ENCODE measurements at places on chromosomes 7 and 10.

- DNase-seq = no peak
Observed at GRCh38 chr7:117781707-117782106, 91.5 kb downstream of the CTTNBP2 start.

GRCh38 chr7:94130716-94131115 lies 126.6 kb upstream of the BET1 start:
- DNase-seq = no peak

GRCh38 chr10:65861249-65861648 lies 1064.6 kb upstream of the LRRTM3 start:
- DNase-seq = no peak

DNA sequence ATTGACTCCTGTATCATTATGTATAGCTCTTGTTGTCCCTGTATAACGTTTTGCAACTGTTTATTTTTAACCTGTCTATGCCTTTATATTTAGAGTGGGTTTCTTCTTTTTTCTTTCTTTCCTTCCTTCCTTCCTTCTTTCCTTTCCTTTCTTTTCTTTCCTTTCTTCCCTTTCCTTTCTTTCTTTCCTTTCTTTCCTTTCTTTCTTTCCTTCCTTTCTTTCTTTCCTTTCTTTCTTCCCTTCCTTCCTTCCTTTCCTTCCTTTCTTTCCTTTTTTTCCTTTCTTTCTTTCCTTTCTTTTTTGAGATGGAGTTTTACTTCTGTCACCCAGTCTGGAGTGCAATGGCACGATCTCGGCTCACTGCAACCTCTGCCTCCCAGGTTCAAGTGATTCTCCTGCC lies 5.9 kb downstream of the JAKMIP3 start:
- no peak for DNase-seq

GRCh38 chr7:1624999-1625927 lies 44.8 kb upstream of the ELFN1 start:
- DNase-seq = no peak

DNA sequence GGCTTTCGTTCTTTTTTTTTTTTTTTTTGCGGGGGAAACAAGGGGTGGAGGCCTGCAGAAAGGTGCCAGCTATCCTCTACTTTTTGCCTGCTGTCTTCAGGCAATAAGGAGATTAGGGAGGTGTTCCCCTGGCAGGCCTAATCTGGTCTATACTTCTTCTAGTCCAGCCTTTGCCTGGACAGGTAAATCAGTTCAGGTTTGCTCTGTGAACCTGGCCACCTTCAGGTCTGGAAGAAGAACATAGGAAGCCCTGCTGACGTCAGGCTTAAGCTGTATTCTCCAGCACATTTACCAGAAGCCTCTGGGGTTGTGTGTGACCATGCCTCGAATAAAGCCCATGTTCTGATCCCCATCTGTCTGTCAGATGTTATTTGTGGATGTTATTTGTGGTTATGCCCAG lies 115.4 kb downstream of the SDK1 start:
- no peak for DNase-seq

GRCh38 chr10:85641479-85642009 lies 725.1 kb downstream of the GRID1 start:
- no peak for DNase-seq

DNA sequence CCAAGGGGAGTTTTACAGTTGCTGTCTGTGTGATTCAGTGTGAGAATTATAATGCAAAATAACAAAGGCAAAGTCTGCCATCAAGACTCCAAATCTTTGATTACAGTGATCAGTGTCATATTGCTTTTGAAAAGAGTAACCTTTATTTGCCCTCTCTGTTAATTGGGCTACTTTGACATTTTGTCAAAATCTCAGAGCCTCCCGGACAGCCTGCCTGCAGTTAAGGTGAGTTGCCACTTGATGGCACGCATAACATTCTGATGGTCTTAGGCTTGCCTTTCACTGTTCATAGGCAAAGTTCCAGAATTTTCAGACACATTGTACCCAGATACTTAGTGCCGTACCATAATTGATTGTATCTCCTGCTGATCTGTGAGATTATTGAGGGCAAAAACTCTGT lies 253.5 kb downstream of the ABCA13 start:
- DNase-seq = peak; percentile 75

DNA sequence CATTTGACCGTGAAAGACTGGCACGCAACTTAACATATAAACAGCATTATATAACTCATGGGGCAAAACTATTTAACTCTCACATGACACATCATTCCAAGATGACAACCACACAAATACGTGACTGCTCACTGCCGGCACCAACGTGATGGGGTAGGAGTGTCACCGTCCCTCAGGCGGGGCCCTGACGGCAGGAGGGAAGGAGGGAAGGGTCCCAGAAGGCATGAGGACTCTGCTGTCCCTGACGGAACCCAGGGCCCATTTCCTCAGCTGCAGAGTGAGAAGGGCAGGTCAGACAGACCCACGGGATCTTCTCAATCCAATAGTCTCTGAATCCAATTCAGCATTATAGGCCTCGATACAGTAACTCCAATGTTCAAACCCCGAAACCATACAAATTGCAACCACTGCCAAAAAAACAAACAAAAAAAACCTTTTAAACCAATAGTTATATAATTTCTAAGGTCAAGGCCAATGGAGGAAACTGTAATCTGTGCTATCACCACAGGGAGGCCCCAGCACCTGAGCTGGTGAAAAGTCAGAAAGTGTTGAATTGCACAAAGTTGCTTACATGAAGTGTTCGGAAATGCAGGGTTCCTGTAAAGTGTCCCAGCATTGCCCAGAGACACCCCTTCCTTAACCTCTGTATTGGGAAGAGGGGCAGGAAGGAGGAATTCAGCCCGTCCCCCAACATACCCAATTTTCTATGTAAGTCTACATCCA lies 137.4 kb downstream of the TNS3 start:
- no peak for DNase-seq

DNA sequence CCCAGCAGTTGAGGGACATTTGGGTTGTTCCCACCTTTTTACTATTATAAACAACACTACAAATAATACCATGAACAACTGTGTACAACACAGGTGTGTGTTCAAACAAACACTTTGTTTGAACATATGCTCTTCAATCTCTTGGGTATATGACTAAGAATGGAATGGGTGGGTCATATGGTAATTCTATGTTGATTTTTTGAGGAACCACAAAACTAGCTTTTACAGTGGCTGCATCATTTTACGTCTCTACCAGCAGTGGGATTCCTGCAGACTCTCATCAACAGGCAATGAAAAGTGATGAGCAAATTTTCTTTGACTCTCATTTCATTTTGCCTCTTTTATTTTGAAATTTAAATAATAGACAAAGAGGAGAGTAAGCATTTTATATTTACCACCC lies 116.9 kb upstream of the KLF14 start:
- no peak for DNase-seq

DNA sequence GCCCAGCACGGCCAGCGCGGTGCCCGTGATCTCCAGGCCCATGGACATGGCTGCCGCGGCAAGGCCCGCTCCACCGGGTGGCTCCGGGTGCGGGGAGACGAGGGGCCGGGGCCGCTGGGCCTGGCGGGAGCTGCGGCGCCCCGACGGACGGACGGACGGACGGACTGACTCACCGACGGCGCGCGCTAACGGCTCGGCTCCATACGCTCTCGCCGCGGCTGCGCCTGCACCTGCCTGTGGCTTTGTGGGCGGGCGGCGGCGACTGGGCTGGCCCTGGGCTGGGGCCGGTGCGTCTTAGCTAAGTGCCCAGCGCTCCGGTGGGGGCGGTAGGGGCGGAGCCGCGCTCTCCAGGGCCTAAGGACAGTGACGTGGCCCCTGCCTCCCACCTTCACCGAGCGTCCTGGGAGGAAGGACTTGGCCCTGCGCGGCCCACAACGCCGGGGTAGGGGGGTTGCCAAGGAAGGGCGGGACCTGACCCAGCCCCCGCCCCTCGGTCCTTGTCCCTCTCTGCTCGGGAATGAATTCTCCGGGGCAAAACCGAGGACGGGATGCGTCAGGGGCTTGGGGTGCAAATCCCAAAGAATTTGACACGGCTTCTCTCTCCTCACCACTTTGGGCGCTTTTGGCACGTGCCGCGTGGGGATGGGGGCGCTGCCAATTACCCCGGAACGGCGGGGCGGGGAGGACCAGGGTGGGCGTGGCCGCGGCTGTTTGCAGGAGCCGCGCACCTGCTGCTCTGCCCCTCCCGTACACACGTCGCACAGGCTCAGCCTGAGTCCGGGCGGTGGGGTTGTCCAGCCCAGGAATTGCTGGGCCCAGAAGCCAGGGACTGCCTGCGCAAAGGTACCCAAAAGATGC lies at the start of gene CLDN3:
Gene CLDN3, minus strand, starts transcription at position 269 of the 858 bp plus-strand sequence. Its CDS starts 221 bp downstream, at position 48.
- peak; percentile 82 for DNase-seq

GRCh38 chr7:15886626-15887025 lies 200.1 kb upstream of the MEOX2 start:
- no peak for DNase-seq

DNA sequence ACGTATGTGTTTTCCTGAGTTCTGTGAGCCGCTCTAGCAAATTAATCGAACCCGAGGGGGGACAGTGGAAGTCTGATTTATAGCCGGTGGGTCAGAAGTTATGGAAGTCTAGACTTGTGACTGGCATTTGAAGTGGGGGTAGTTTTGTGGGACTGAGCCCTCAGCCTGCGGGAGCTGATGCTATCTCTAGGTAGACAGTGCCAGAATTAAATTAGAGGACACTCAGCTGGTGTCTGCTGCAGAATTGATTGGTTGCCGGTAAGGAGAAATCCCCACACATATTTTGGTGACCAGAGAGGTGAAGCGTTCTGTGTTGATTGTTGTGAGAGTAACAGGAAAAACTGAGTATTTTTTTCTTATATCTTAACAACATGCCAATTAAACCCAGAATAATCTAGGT lies 143.8 kb upstream of the ADCY1 start:
- no peak for DNase-seq

DNA sequence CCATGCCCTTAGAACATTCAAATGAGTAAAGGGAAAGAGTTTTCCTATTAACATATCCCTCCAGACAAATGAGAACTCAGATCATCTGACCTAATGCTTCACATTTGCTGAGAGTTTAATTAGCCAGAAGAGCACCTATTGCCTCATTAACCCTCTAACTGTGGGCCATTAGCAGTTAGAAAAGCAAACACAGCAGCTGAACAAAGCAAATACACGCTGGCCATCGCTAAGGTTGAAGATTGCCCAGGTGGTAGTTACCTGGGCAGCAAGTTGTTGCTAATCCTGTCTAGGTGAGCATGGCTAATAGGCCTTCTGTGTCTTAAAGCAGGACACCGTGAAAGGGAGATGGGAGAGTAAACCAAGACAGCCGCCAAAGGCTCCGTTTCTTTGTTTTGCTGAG lies 49.9 kb upstream of the UCN3 start:
- peak; percentile 7 for DNase-seq

DNA sequence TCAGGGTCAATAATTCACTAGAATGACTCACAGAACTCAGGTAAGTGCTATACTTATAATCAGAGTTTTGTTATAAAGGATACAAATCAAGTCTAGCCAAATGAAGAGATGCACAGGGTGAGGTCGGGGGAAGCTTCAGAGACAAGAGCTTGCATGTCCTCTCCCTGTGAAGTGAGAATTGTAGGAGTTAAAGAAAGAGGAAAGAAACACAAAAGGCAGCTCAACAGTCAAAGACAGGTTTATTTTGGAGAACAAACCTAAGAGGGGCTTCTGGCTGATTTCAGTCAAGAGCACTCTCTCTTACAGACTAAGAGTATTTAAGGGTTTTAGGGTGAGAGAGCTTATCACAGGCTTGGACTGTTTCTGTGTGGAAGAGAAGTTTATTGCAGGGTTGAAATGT lies 600.5 kb upstream of the C7orf33 start:
- DNase-seq = no peak

DNA sequence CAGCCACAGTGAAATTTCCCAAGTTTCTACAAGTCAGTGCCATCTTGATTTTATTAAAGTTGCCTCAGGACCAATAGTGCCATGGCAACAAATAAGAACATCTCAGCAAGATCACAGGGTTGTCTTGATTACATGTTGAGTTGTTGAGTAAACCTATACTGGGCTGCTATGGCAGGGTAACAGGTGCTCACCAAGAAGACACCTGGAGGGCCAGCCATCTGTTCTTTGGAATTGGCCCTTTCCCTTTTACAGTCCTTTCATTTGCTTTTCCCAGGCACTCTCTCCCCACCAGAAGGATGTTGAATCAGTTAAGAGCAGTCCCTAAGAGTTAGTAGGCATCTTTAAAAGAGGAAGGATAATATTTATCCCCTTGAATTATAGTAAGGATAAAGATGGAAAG lies 582.0 kb downstream of the TNS3 start:
- no peak for DNase-seq

DNA sequence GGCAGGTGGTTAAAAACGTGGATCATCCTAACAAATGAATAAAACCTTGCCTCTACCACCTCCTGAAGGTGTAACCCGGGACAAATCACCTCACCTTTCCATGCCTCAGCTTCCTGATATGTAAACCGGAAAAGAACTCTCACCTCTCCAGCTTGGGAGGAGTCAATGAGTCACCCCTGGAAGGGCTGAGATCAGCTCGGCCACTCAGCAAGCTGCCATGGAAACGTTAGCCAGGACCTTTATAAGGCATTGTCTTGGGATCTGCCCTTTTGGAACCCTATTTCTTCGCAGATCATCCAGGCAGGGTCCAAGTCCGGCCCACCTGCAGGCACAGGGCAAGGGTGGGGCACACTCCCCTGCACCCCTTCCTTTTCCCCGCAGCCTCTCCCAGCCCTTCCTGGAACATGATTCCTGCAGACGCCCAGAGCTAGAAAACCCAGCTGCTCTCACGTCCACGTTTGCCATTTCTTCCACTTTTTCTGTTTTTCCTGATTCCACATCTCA lies 81.6 kb upstream of the PFKP start:
- no peak for DNase-seq

DNA sequence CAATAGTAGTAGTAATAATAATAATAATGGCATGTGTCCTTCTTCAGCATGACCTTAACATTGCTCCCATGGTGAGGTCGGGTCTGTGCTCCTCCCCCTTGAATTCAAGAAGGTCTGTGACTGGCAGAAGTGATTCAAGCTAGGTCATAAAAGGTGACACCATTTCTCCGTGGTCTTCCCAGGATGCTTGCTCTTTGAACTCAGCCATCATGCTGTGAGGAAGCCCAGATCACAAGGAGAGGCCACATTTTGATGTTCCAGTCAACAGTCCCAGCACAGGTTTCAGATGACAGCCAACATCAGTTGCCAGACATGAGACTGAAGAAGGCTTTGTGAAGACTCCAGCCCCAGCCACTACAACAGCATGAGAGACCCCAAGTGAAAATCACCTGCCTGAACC lies 83.9 kb downstream of the SEPTIN14 start:
- no peak for DNase-seq

GRCh38 chr10:93897070-93897780 lies 3.4 kb downstream of the SLC35G1 start:
- DNase-seq = no peak

DNA sequence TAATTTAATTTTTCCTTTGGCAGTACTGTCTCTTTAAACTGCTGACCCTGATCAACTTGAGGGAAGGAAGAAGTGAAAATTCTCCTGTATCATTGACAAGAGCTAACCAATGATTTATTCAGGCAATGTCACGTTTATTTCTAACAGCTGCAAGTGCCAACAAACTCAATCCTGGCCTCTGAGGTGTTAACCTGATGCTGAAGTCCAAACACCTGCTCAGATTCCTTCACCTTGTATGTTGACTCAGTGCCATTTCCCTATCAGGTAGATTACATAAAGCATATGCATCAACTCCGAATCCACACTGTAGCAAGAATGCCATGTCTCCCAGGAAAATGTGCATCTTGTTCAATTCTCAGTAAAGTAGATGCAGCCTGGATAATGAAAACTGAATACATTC lies 820.0 kb downstream of the XPNPEP1 start:
- DNase-seq = no peak

- no peak for DNase-seq
Observed at GRCh38 chr7:21851559-21851967, 94.1 kb downstream of the CDCA7L start.

Measured in SHP77 treated with DMSO at 0.1 percent for 48 hours (cell line).